NCI-H446 treated with DMSO at 0.1 percent for 48 hours (cell line): ENCODE measurements at places on chromosomes 13 and 19.

DNA sequence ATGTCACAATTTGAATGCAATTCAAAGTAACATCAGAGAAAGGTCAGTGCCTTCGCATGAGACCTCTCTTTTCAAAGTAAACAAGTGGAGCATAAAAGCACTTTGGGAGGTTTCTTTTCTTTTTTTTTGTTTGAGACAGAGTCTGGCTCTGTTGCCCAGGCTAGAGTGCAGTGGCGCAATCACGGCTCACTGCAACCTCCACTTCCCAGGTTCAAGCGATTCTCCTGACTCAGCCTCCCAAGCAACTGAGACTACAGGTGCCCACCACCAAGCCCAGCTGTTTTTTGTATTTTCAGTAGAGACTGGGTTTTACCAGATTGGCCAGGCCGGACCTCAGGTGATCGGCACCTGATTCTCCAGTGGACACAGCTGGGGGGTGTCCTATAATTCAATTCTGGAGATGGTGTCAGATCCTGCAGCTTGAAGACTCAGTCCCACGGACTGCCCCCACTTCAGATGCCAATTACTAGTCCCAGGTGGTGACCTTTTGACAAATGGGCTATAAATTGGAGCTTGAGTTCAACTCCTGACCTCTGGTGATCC is 57.6 kb downstream of the RGCC start:
- no peak for DNase-seq

GRCh38 chr13:93740334-93740733 is 513.7 kb downstream of the GPC6 start:
- DNase-seq, result no peak

DNA sequence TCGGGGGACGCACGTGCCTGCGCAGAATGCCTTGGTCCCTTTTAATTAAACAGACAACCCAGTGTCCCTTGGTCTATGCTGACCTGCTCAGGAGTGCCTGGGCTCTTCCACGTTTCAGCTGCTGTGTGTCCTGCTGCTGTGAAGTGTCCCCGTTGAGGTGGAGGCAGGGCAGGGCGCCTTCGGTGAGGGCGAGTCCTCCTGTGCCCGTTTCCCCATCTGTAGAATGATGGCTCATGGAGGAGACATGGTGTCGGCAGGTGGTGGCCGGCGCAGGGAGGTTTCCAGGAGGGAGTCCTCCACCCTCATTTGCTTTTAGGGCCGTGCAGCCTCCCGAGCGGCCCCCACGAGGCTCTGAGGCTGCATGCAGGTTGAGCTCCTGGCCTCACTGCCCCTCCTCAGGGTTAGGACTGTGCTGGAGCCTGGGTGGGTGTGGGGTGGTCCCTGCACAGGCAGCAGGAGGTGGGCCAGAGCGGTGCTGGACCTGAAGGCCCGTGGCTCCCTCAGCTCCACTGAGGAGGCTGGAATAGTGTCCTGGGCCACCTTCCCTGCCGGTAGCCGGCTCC is 8.8 kb downstream of the STK11 start:
- no peak for DNase-seq

DNA sequence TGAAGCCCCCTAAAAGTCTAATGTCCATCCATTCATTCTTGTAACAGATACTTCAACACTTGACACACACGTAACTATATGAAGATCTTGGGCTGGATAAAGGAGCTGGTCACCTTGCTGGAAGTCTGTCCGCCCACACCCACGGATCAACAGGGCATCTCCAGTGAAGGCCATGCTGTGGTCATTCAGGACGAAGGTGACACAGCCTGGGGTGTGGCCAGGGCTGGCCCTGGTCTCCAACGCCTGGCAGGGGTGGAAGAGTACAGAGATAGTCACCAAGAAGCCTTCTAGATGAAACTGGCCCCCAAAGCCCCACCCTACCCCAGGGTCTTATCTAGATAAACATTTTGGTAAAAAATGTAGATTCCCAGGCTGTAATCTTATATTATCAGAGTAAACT is 6.8 kb upstream of the PHLDB3 start:
- no peak for DNase-seq

DNA sequence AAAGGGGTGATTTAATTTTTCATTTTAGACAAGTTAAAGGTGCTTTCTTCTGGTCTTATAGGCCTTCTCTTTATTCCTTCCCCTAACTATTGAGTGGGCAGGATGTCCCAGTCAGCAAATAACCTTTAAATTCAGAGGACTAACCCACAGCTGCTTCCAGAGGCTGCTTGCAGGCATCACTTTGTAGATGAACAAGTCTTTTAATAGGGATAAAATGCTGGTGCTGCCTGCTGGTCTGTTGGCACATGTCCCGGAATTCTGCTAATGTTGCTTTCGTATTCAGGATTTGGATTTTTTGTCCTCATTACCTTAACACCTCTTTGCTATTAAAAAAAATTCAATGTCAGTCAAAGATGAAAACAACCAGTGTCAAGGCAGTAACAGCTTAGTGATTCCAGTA is 132.7 kb upstream of the KL start:
- DNase-seq, result peak; percentile 87

DNA sequence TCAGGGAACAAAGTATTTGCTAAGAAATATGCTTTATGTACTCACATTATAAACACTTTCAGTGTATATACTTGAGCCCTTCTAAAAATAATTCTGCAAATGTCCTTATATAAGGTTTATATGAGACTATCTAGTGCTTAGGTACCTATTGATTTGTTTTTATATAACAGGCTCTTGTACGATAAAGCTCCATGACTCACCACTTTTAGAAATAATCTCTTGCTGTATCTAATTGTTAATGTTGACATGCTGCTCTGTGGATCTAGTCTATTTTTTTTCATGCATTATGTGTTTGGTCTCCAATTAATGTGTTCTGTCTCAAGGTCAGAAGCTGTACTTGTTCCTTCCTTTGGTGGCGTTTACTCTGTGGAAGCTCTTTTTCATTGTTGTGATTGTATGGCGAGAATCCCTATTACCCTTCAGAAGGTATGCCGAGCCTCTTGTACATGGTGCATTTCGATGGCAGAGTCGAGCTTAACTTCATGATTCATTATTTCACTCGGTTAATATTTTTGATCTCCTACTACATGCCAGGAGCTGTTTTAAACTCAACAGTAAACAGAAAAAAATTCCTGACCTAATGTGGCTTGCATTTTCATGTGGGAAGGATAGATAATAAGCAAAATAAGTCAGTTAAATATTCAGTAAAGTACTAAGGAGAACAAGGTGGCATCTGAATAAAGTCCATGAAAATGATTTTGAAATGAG is 361.6 kb downstream of the COG6 start:
- no peak for DNase-seq

GRCh38 chr13:46555722-46556417 is 2.9 kb downstream of the LRCH1 start:
- no peak for DNase-seq

DNA sequence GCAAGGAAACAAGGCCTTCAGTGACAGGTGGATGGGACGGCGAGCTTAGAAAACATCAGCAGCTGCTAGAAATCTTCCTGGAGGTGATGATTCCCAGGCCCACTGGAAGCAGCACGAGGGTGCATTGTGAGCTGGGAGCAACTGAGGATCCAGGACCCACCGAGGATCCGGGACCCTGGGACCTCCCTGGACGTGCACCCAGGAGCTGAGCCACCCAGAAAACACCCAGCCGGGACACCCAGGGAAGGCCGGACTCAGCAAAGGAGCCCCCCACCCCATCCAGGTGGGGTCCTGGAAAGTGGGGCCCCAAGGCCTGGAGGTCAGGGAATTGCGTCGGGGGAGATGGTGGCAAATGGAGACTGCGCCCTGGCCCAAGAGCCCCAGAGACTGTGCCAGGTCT is 22.3 kb upstream of the SPACA7 start:
- DNase-seq, result no peak
